NCI-H1048 (cell line): ENCODE measurements at places on chromosomes 1 and 21.

DNA sequence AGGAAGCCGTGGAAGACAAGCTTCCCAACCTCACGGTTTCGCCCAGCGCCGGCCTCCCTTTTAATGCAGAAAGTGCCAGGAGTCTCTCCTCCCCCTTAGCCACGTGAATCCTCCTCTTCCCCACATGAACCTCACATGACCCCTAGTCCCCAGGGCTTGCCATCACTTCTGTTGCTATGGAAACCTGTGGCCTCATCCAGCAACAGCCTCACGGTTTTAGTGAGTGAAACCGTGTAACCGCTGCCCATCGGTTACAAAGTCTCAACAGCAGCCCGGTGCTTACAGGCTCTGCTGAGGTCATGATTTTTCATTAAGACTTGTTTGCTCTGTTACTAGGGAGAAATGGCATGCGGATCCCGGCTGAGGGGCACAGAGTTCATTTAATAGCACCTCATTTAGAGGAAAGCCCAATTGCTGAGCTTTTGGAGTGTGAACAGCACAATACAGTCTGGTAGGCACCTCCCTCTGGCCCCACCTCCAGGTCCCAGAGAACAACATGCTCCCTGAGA, 143.2 kb upstream of the BACE2 start:
- no peak for DNase-seq

- DNase-seq: no peak
These were observed at the start of gene SLC6A17 for GRCh38 chr1:110150330-110151174. Gene SLC6A17 (plus strand): TSS chr1:110150494. CDS start chr1:110166930, 16,436 bp downstream.

GRCh38 chr1:210076620-210077019, 138.6 kb downstream of the SYT14 start:
- no peak for DNase-seq

DNA sequence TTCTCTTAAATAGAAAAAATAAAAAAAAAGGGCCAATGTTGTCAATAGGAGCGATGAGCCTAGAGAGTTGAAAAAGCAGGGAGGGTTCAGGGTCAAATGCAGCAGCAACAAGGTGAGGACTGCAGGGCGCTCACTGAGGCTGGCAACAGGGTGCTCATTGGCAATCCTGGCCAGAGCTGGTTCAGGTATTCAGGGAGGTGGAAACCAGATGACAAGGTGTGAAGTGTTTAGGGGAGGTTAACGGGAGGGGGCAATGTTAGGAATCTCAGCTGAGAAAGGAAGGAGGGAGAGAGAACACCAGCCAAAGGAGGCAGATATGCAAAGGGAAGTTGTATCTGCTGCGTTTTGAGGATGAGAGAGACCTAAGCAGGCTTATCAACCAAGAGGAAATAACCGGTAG, 129.8 kb upstream of the DAB1 start:
- no peak for DNase-seq

GRCh38 chr1:193322211-193322610, 135.8 kb upstream of the B3GALT2 start:
- no peak for DNase-seq

- no peak for DNase-seq
These were observed 129.8 kb downstream of the PLA2G4A start for GRCh38 chr1:186958520-186958919.

DNA sequence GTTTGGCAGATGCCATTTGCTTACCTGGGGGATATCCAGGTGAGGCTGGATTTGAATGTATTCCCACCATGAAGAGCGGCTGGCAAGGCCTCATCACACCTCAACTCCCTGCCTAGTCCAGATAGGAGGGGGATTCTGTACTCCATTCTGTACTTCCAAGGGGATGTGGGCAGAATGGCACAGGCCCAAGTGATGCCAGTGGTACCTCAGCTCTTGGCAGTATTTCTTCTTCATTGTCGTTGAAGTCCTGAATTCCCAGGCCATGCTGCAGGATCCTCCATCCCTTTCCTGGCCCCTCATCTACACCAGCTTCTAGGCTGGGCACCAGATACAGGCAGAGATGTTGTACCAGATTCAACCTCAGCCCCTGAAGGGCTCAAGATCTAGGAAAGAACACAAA, 47.9 kb downstream of the KLHDC7A start:
- DNase-seq: no peak

DNA sequence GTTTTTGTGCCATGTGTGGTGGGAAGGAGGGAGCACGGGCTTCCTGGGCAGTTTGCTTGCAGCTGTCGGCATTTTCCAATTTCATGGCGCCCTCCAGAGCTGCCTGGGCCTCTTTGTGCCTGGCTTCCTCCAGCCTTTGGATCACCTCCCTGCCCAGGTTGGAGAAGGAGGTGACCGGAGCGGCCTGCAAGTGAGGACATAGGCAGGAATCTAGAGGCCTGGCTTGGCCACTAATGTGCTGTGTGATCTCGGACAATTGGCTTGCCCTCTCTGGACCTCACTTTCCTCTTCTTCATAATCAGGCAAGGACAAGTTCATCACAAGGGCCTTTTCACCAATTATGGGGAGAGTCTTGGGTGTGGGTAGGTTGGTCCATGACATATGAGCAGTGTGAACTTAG, 245.1 kb downstream of the MATN1 start:
- no peak for DNase-seq

- DNase-seq: no peak
These were observed 10.9 kb upstream of the ARID1A start for GRCh38 chr1:26684763-26685508.

GRCh38 chr1:169624912-169625311, 5.0 kb downstream of the SELP start:
- no peak for DNase-seq

DNA sequence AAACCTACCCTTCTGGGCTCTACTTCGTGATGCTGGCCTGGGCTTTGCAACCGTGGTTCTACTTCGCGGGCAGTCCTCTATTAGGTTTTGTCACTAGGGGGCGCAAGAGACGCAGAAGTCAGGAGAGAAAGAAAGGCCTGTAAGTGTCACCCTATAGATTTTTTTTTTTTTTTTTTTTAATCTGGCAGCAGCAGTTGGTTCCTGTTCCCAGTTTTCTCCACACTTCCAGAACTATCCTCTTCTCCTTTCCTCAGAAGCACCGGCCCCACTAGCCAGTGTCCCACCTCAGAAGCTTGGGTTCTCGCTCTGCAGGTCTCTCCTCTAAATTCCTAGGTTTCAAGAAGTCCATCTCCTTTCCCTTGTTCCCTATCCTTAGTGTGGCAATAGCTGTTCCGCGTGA, 9.1 kb upstream of the LCE2D start:
- peak; percentile 26 for DNase-seq

- no peak for DNase-seq
These were observed 722 bp upstream of the PODN start for GRCh38 chr1:53061123-53061858.

DNA sequence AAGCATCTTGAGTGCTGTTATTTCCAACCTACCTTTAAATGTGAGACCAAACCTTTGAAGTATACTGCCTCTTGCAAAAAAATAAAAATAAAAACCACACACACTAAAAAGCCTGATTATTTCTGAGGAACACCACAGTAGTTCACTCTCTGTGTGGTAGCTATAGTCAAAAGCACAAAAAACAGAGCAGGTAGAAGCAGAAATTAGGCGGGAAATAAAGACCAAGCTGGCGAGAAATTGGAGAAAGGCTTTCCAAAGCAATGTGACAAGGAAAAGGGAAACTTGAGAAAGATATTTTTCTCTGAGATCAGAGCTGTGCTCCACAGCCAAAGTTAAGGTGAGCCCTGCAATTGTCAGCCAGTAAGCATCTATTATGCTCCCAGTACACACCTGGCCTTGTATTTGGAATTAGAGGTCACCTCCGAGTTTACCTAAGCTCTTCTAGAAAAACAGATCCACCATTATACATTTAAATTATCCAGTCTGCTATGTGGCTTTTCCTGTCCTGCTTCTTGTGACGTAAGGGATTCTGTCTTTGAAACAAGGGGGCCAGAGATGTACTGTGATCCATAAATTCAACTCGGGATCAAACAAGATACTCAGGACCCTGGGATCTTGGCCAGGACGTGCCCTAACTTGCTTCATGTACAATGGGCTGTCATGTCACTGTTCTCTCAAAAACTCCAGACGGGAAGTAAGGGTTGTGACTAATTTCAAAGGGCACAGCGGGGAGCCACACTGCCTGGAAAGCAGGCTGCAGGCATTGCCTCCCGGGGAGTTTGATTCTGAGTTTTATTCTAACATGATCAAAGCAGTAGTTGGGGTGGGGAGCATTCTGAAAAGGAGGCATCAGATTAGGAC, 39.8 kb upstream of the RAB4A start:
- no peak for DNase-seq

DNA sequence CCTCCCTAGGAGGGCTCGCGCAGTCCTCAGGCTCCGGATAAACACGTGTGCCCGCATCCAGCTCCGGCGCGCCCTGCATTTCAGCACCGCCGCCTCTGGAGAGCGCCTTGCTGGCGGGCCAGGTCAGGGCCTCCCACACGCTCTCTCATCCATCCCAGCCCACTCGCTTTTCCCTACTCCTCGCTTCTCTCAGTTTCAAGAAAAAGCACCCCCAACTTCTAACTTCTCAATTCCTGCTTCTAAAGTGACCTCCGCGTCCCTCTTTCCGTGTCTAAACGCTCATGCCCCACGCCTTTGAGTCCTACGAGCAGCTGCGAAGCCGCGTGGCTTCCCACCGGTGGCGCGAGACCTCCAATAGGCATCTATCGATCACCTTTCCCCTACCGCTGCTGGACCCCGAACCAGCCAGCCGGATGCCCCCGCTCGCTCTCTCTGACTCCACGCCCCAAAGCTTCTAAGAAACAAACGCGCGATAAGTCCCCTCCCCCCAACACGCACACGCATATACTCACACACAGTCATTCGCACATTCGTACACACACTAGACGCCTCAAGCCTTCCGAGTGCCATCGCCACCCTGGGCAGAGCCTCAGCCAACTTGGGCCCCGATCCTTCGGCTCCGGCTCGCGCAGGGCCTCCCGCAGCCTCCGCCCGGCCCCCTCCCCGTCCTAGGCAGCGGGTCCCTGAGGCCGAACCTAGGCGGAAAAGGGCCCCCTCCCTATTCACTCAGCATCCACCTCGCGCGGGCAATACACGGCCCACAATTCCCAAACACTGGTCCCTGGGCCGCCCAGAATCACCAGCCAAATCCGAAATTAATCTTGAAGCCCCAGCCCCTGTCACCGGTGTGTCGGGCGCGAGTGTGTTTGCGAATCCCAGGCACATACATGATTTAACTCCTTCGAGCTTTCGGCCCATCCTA, 1.1 kb downstream of the NMNAT2 start:
- no peak for DNase-seq

GRCh38 chr1:59498640-59499039, 201.7 kb downstream of the FGGY start:
- no peak for DNase-seq

GRCh38 chr1:91877574-91878208, 8.3 kb downstream of the TGFBR3 start:
- no peak for DNase-seq

GRCh38 chr1:206551986-206552326, 44.6 kb downstream of the RASSF5 start:
- DNase-seq: no peak

DNA sequence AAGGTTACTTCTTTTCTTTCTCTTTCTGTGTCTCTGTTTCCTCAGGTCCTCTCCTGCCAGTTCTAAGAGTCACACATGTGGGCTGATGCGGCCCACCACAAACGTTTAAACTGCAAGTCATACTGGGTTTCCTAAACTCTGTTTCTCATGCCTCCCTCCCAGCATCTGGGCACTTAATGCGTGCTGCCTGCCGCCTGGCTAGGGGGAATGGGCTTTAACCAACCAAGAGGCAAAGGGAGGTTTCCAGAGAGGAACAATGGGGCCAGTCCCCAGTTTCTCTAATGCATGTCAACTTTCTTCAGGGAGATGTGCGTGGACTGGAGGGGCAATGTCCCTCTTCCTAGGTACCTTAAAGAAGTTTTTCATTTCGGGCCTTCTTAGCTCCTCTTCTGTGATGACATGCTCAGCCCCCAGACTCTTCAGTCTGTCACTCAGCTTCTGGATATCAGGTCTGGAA, 19.9 kb upstream of the SRSF4 start:
- DNase-seq: no peak

DNA sequence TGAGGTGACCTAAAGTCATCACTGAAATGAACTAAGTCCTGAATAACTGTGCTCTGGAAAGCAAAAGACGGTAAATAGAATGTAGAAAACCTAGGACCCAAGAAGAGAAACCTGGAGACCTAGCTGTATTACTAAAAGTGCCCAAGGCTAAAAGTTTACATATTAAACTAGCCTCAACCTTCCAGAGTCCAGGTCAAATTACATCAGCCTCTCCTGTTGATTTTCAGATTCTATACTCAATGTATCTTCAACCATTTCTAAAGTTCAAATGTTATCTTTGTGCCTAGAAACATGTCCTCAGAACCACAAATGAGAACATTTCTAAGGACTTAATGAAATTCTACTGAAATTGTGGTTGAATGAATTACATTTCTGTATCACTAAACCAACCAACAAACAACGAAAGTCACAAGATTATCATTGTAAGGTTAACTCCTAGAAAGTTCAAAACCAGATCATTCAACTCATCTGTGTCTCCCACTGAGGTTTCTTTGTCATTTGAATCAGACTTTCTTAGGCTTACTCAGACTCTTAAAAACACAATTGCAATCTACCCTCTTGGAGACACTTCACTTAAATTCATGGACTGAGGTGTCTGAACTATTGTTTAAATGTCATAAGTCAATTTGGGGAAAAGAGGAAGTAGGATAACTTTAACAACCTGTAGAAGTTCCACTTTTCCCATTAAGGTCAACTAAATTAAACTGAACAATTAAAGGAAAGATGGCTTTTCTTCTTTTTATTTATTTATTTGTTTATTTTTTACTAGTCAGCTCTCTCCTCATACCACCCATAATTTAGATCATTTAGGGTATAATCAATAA, 207.7 kb downstream of the BARHL2 start:
- no peak for DNase-seq

DNA sequence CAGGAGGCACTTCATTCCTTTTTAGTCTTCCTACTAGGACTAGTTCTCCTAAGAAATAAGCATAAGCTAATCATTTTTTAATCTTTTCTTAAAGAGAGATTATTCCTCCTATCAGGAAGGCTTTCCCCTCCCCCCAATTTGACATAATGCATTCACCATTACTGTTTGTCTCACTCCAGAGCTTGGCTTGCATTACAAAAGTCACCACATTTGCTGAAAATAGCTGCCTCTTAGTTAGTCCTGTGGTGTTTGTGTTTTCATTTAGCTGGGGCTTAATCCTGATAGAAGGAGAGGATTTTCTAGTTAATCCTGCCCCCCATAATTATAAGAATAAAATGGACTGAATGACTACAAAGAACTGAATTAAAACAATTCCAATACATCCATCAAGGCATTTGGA, 307.1 kb upstream of the RRP15 start:
- DNase-seq: no peak

DNA sequence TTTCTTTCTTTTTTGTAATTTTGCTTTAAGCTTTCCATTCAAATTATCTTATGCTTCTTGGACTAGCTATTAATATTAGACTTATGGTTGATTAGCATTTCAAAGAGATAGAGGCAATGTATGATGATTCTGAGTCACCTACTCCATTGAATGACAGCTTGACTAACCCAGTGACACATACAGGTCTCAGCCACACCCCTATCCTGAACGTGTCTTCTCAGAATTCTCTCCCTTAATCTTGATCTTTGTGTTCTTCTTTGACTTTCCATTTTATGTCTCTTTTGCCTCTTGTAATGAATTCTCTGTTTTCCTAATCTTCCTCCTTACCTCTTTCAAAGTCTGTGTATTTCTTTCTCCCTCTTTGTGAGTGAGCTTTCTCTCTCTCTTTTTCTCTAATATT, 241.1 kb downstream of the PDE4B start:
- DNase-seq: no peak
